NCI-H1105 treated with DMSO at 0.1 percent for 48 hours (cell line): ENCODE measurements at places on chromosomes 3 and 15.

- DNase-seq = peak; percentile 74
These were observed 61.9 kb downstream of the ISL2 start for GRCh38 chr15:76398317-76399104.

DNA sequence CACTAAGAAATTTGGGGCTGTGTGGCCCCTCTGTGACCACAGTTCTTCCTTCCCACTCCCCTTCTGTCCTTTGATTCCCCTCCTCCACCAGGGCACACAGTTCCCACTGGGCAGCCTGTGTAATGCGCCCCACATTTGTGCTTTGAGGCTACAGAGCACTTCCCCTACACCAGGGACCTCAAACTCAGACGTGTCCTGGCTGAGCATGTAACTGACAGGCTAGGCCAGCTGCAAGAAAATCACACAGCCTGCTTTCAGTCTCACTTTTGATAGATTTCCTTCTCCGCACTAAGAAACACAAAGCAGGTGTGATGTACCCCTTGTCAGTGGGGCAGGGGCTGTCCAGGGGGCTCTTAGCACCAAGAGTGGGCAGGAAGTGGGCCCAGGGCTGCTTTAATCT is 29.6 kb downstream of the PRKCD start:
- no peak for DNase-seq

GRCh38 chr3:50430191-50430590 is 70.9 kb upstream of the TMEM115 start:
- DNase-seq = no peak

GRCh38 chr15:25501828-25502446 is 63.1 kb upstream of the UBE3A start:
- DNase-seq = peak; percentile 31
